Liver (tissue), 10 donors: ENCODE measurements at places on chromosomes 2 and 18. TPM values are rescaled to one million over a fixed set of nuclear protein-coding genes. Genes with fewer than 3 reads are reported as not detected.

GKN2 gene
- not detected for total RNA-seq

GPR35 gene
- 0.50 TPM for total RNA-seq

PCARE gene
- total RNA-seq, result not detected

IL36G gene
- not detected for total RNA-seq

SLC11A1 gene
- 1.4 TPM for total RNA-seq

EVX2 gene
- not detected for total RNA-seq

PROKR1 gene
- not detected for total RNA-seq

ERLEC1 gene
- 28.8 TPM for total RNA-seq

GRCh38 chr2:141455211-141455826 is 675.5 kb downstream of the LRP1B start:
- H3K4me1 ChIP-seq, result no peaks in the 10 kb centered on the region
- no peak for DNase-seq
- no peaks in the 10 kb centered on the region for H3K27me3 ChIP-seq

DNA sequence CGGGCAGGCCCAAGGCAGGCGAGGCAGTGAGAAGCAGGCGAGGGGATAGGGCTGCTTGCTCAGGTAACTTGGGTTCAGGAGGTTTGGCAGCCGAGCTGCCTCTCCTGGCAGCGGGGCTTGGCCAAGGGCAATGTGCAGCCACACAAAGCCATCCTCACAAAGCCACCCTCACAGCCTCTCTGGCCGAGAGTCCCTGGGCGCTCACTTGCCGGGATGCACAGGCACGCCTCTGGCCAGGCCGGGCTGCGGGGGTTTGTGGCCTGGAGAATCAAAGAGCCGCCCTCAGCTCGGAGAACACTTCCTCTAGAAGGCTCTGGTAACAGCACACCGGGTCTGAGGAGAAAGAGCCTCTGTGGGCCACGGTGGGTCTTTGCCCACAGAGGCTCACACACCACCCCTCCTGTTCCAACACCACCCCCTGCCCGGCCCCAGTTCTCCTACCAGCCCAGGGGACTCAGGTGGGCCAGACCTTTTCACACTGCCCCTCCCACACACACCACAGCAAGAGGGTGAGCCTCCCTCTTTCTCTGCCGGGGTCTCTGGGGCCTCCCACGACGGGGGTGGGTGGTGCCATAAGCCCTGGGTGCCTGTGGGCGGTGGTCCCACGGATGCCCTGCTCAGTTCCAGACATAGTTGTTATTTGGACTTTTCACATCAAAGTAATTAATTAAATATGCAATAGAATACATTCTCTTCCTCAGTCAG is 186.9 kb downstream of the ZFP36L2 start:
- no peaks in the 10 kb centered on the region for H3K27me3 ChIP-seq
- no peak for DNase-seq
- H3K4me1 ChIP-seq, result no peaks in the 10 kb centered on the region
- H3K4me3 ChIP-seq, result no peak overlapping the region

DNA sequence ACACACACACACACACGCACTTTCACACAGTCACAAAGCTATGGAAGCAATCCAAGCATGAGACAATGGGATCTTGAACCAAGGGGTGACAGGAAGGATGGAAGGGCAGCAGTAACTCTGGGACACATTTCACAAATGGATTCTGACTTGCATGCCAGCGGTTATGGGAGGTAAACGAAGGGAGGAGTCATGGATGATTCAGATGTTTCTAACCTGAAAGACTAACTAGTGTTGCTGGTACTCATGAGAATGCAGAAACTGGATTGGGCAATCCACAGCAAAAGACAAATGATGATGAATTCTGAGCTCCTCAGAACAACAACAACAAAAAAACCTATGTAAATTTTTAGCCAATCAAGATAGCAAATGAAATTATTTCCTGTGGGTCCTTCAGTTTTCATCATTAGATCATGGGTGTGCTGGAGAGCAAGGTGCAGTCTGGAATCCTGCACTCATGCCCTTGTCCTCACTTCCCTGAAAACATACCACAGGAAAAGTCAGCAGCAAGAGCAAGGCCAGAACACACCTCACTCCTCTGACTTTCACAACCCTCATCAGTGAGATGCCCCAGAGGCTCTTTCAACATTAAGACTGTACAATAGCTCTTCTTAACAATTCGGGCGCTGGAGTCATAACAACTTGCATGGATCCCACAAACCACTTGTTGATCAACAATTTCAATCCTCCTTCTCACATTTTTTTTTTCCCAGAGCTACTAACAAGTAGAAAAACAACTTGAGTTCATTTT is 32.6 kb downstream of the ABCA12 start:
- H3K27me3 ChIP-seq, result no peaks in the 10 kb centered on the region
- no peaks in the 10 kb centered on the region for H3K36me3 ChIP-seq
- DNase-seq, result no peak

GRCh38 chr2:28824207-28824606 is 13.6 kb downstream of the SPDYA start:
- H3K36me3 ChIP-seq, result no peaks in the 10 kb centered on the region
- H3K4me3 ChIP-seq, result no peak overlapping the region
- DNase-seq, result no peak

DNA sequence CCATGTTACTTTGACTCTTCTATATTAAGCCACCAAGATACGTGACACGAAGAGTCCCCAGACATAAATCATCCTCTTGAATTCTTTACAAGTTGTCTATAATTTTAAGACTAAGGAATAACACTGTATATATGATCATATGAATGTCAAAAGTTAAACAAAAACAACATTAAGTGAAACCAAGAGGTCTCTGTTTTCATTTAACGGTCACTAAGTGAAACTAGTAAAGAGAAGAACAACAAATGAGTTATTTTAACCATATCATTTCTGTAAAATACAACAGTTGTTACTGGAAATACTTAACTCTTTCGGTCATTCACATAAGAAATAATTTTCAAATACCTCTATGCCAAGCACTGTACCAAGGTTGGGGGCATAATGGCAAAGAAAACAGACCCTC is 45.7 kb upstream of the STK17B start:
- H3K36me3 ChIP-seq, result no peaks in the 10 kb centered on the region
- no peak overlapping the region for H3K4me3 ChIP-seq
- no peak for DNase-seq
- H3K4me1 ChIP-seq, result peaks cover 5% of the 10 kb centered on the region

- no peak for DNase-seq
- no peaks in the 10 kb centered on the region for H3K4me1 ChIP-seq
- H3K27ac ChIP-seq, result no peak overlapping the region
- H3K27me3 ChIP-seq, result no peaks in the 10 kb centered on the region
- no peak overlapping the region for H3K4me3 ChIP-seq
- peaks cover 3% of the 10 kb centered on the region for H3K36me3 ChIP-seq
Observed at GRCh38 chr2:73939419-73939818, 12.7 kb downstream of the DGUOK start.

DNA sequence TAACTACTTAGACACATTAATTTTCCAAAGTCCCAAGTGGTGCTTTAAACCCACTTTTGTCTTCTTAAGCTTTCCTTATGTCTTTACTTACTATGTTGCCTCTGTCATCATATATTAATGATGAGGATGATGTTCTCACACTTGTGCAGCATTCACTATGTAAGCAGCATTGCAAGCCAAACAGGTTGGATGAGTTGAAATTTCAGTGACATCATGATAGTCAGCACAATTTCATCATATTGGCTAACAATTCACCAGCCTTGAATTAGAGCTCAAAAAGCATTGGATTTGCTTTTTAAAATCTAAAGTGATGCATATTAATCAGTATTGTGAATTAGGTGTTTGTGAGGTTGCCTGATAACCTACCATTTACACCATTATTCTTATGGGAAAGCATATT is 7.7 kb downstream of the APLF start:
- H3K4me1 ChIP-seq, result no peaks in the 10 kb centered on the region
- no peaks in the 10 kb centered on the region for H3K36me3 ChIP-seq
- H3K27ac ChIP-seq, result no peak overlapping the region
- no peaks in the 10 kb centered on the region for H3K27me3 ChIP-seq

GRCh38 chr2:205688417-205689200 is 6.3 kb downstream of the NRP2 start:
- H3K27ac ChIP-seq, result no peak overlapping the region
- DNase-seq, result no peak
- no peak overlapping the region for H3K4me3 ChIP-seq
- H3K4me1 ChIP-seq, result peaks cover 11% of the 10 kb centered on the region
- H3K36me3 ChIP-seq, result no peaks in the 10 kb centered on the region

- H3K36me3 ChIP-seq, result no peaks in the 10 kb centered on the region
- no peak overlapping the region for H3K4me3 ChIP-seq
- no peak overlapping the region for H3K27ac ChIP-seq
- H3K4me1 ChIP-seq, result no peaks in the 10 kb centered on the region
- H3K27me3 ChIP-seq, result no peaks in the 10 kb centered on the region
Observed at GRCh38 chr18:8121942-8122480, 487.2 kb upstream of the RAB12 start.

DNA sequence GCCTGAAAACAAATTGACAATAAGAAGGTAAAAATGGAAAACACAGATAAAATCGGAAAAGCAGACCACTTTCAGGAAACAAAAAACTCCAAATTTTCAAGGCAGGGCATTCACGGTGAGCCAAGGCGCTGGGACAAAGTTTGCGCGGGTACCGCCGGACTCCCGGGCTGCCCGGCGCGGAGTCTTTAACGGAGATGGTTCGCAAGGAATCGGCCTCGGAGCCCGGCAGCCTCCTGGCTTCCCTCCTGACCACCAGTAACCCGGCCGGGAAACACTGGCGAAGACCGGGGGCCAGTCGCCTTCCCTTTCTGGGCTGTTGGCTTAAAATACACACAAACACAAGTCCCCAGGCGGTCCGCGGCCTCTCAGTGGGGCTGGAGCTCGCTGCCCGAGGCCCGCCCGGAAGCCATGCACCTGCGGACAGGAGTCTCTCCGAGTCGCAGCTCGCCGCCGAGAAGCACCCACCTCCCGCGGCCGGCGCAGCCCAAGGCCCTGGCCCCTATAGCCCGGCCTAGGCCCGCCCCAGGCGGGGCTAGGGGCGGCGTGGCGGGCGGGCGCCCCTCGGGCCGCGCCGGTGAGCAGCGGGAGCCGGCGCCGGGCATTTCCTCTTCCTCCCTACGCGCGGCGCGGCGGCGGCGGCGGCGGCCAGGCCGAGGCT is 622 bp upstream of the KCMF1 start:
- H3K36me3 ChIP-seq, result no peaks in the 10 kb centered on the region
- H3K4me3 ChIP-seq, result peak overlapping the region; percentile 58
- peak overlapping the region; percentile 95 for H3K27ac ChIP-seq

GRCh38 chr2:215022418-215022817 is 116.0 kb downstream of the ABCA12 start:
- H3K4me3 ChIP-seq, result no peak overlapping the region
- H3K27ac ChIP-seq, result no peak overlapping the region
- DNase-seq, result no peak
- no peaks in the 10 kb centered on the region for H3K4me1 ChIP-seq
- no peaks in the 10 kb centered on the region for H3K27me3 ChIP-seq

DNA sequence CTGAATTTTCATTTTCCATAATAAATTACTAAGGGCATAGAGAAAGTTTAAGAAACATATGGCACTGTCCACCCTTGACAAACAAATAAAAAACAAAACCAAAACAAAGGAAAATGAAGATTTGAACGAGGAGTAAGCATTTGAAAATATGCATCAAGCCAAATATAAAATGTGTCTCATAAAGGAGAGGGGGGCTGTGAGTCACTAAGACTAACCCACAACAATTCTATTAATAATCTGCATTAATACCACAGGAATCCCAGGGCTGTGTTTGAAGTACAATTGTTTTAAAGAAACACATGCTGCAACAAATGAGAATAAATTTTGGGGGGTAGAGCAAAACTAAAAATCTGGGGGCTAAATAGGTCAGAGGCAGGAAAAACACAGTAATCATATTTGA is 53.8 kb upstream of the STK17B start:
- no peaks in the 10 kb centered on the region for H3K36me3 ChIP-seq
- no peak overlapping the region for H3K4me3 ChIP-seq
- no peak for DNase-seq
- H3K4me1 ChIP-seq, result no peaks in the 10 kb centered on the region
- no peaks in the 10 kb centered on the region for H3K27me3 ChIP-seq

- H3K27ac ChIP-seq, result no peak overlapping the region
- H3K4me1 ChIP-seq, result no peaks in the 10 kb centered on the region
- H3K4me3 ChIP-seq, result no peak overlapping the region
- no peaks in the 10 kb centered on the region for H3K27me3 ChIP-seq
- no peak for DNase-seq
Observed at GRCh38 chr2:236417150-236417549, 152.5 kb upstream of the ACKR3 start.

GRCh38 chr2:9914384-9915065 is 37.0 kb upstream of the GRHL1 start:
- H3K4me3 ChIP-seq, result no peak overlapping the region
- no peak for DNase-seq
- H3K27me3 ChIP-seq, result no peaks in the 10 kb centered on the region
- H3K27ac ChIP-seq, result no peak overlapping the region
- H3K36me3 ChIP-seq, result no peaks in the 10 kb centered on the region

- no peaks in the 10 kb centered on the region for H3K4me1 ChIP-seq
- no peak within 1 kb of the TSS for H3K27ac ChIP-seq
- H3K4me3 ChIP-seq, result no peak within 1 kb of the TSS
- peaks cover 2% of the 10 kb centered on the region for H3K36me3 ChIP-seq
- H3K27me3 ChIP-seq, result no peaks in the 10 kb centered on the region
Observed at GRCh38 chr2:232776435-232776834, at the start of gene KCNJ13. KCNJ13 (minus strand) TSS chr2:232776565; CDS start chr2:232771362, 5,203 bp downstream.

DNA sequence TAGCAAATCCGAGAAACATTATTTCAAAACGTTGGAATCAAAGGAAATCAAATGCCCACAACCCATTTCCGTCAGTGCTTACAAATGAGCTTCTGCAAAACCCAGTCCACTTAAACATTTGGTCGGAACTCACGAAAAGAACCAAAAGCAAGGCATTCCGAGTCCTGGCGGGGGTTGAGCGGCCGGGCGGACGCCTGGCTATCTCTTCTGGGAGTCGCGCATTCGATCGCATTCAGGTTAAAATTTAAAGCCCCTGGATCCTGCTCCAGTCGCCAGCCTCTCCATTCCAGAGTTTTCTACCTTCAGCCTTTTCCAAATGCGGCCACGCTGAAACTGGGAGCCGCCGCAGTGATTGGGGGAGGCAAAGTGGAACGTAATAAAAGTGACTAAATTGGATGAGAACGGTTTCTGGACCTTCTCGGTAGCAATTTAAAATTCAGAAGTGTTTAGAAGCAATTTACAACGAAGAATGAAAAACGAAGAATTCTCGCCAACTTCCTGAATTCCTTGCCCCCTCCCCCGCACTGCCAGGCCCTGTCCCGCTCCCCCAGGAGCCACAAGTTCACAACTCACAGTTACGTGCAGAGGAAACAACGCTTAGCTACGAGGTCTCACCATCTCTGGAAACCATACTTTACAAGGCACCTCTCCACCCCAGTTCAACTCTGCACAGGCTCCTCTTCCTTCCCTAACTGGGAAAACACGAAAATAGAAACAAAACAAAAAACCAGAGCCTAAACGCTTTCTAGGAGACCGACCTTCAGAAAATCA is 1.7 kb upstream of the GATA6 start:
- no peaks in the 10 kb centered on the region for H3K36me3 ChIP-seq
- H3K27me3 ChIP-seq, result no peaks in the 10 kb centered on the region
- peak; percentile 47 for DNase-seq

DNA sequence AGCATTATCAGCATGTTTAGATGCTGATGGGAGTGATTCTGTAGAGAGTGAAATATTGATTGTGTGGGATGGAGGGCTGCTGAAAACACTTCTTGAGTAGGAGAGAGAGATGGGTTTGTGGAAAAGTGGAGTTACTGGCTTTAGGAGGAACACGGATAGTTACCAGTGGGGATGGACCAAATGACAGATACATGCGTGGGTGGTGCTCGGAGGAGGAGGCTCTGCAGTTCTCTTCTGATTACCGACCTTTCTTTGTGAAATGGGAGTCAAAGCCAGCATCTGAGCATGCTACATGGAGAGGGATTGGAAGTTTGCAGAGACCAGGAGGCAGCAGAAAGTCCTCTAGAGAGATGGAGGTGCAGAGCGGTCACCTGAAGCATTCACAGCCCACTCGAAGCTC is 26.3 kb downstream of the RNF144A start:
- no peaks in the 10 kb centered on the region for H3K4me1 ChIP-seq
- H3K4me3 ChIP-seq, result no peak overlapping the region
- no peaks in the 10 kb centered on the region for H3K36me3 ChIP-seq
- DNase-seq, result no peak
- no peaks in the 10 kb centered on the region for H3K27me3 ChIP-seq
- H3K27ac ChIP-seq, result no peak overlapping the region
